Activated CD4-positive, CD25-positive, alpha-beta regulatory T cell treated with anti-CD3 and anti-CD28 coated beads, Interleukin-2, amount 50 U/mL, for 24 hours (primary cell): ENCODE measurements at places on chromosomes 3 and 15.

DNA sequence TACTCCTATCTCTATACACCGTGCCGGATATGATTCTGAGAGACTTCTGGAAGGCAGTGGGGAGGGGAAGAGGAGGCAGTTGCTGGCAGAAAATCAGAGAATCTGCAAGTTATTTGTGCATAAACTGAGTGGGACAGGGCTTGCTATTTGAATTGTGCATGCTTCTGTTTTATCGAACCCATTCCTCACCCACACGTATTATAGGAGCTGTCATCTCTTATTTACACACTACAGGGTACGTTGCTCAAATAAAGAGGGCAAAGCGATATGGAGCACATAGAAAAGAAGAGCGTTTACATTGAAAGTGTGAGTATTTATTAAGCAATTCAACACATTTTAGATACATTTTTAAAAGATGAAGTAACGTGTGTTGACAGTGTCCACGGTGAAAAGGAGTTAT, 191.6 kb downstream of the CPNE4 start:
- no peak for ATAC-seq

GRCh38 chr15:57953874-57954273, 111.6 kb downstream of the ALDH1A2 start:
- ATAC-seq, result no peak

DNA sequence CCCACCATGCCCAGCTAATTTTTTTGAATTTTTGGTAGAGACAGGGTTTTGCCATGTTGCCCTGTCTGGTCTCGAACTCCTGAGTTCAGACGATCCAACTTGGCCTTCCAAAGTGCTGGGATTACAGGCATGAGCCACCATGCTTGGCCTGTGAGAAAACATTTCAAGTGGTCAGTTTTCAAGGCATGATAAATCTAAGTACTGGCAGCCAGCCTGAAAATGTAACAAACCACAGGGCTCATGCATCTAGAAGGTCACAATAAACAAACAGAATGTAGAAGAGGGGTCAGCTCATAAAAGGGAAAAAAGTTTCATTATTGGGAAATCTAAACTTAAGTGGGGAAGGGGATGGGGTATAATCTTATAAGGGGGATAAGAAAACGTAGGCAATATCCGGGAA, 39.9 kb downstream of the PPCDC start:
- no peak for ATAC-seq

DNA sequence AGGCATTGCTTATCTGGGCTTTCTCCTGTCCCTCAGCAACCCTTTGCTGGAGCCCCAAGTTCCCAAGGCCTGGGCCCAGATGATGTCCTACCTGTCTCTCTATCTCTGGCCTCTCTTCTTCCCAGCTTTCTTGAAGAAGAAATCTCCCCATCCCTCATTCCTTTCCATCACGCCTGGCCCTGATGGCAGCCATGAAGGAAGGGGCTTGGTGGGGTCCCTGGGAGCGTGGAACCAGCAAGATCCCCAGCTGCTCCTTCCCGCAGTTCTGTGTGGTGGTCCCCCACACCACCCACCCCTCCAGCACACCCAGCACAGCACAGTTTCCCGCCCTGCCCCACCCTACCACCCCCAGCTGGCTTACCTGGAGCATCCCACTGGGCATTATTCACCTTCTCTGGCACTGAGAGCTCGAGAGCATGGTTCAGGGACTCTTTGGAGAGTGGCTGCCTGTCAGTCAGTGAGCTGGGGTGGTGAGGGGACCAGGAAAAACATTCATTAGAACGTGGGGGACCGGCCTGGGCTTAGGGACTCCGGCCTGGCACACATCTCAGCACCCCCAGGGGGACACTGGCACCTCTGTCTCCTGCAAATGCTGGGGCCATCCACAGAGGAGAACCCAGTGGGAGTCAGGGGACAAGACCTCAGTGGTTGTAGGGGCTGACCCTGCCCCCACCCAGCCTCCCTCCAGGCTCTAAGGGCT, 26.6 kb downstream of the ACSBG1 start:
- no peak for ATAC-seq

DNA sequence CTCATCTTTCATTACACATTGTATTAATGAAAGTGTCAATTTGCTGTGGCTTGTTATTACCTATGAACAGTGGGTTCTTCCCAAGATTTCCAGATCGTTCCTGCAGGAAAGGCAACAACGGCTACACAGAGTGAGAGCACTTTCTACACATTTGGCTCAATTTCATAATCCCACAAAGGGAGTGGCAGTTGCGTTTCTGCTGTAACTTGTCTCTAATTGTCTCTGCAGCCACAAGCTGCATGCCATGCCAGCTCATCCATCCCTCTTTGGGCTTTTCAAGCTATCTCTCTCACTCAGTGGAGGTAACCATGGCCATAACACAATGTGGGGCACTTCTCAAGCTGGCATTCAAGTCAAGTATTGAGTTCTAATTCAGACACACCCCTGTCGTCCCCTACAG, 27.7 kb upstream of the CPNE4 start:
- no peak for ATAC-seq

GRCh38 chr3:14274999-14275961, 96.7 kb downstream of the LSM3 start:
- no peak for ATAC-seq

DNA sequence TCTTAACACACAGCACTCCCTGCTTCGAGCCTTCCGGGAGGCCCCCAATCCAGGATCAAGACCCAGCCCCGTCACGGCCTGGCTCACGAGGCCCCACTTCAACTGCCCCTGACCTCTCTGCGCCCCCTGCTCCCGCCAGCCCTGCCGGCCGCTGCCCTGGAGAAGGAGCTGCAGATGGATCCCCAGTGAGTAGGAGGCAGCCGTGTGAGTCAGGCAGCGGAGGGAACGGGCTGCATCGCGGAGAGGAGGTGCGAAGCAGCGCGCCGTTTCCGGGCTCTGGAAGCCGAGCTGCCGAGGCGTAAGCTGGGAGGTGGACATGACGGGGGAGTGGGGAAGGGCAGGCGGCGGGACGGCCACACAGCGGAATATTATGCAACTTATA, 133.4 kb downstream of the TPRA1 start:
- no peak for ATAC-seq

DNA sequence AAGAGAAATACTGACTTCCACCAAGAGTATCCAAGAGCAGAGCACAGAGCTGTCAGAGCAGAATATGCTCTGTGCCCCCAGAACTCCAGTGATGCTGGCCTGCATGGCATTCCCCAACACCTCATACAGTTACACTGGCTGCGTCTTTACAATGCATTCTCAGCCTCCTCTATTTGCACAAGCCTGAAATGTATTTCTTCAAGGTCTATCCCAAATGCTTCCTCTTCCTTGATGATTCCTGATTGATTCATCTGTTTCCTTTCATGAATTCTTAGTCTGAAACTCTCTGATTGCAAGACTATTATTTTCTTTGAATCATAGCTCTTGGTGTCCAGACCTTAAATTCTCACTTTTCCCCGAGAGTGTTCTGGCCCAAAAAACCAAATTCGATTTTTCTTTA, 664.7 kb downstream of the MECOM start:
- ATAC-seq, result no peak

- no peak for ATAC-seq
Measured at GRCh38 chr3:35665390-35666055, 26.2 kb downstream of the ARPP21 start.

DNA sequence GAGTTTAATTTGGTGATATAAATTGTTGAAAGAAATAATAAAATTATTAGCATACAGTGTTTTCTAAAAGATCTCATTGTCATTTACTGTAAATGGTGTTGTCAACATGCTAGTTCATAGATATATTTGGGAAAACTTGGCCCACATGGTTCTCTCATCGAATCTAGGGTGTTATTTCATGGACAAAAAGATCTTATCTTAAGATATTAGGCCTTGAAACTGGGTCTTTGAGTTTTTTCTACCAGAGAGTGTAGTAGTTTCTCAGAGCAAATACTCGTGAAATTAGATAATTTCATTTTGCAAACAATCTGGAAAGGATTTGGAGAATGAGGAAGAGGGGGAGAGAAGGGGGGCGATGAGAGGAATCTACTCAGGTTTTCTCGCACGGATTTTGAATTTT, 107.9 kb downstream of the MEIS2 start:
- ATAC-seq, result no peak
